ENCODE measurements at places on chromosomes 7 and 10.

DNA sequence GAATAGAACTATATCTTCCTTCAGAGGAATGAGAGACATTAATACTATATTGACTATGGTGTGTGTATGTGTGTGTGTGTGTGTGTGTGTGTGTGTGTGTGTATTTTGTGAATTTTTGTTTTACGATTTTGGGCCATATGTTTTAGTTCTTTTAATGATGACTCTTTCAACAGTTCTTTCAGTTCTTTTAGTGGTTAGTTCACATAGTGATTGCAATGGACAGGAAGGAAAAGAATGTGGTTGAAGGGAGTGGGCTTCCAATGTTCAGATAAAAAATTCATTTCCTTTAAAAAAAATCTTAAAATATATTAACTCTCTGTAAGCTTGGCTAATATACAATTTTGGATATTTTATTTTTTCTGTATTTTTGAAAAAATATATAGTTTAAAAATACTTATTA is 315.7 kb upstream of the DGKB start:
- no peak for DNase-seq

DNA sequence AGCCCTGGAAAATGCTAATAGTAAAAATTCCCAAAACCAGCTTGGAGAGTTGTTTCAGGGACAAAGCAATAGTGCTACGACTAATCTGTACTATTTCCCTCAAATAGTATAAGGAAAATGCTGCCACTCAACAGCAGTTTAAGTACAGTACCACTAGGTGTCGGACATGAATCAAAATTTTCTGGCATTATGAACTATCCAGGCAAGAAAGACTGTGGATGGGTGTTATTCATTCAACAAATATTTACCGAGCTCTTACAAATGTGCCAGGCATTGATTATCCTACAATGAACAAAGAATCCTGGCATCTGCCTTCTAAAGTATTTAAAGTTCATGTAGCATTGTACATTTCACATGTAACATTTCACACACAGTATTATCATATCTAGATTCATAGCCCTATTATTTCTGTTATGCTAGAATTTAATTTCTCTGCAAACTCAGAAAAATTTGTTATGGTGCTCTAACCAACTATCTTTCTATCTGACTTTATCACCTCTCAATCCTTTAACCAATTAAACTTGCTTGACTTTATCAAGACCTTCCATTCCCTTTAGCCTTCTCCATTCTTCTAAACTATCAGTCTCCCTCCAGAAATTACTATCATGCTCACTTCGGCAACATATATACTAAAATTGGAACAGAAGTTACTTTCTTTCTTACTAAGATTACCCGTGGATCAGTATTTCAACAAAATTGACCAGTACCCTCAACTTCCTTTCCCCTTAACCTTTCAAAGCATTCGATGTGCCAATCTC is 80.6 kb downstream of the ARHGAP21 start:
- DNase-seq: no peak

GRCh38 chr7:158444501-158445420 is 142.9 kb downstream of the PTPRN2 start:
- DNase-seq: no peak

GRCh38 chr7:156906200-156906649 is 13.2 kb upstream of the LMBR1 start:
- DNase-seq: no peak

- no peak for DNase-seq
Observed at GRCh38 chr10:4174197-4174596, 389.2 kb upstream of the KLF6 start.

GRCh38 chr10:91549262-91549661 is 83.6 kb downstream of the PPP1R3C start:
- no peak for DNase-seq

- DNase-seq: no peak
Observed at GRCh38 chr7:13144673-13145072, 457.2 kb downstream of the ARL4A start.

- DNase-seq: no peak
Observed at GRCh38 chr10:124918191-124918830, 23.6 kb upstream of the ZRANB1 start.

DNA sequence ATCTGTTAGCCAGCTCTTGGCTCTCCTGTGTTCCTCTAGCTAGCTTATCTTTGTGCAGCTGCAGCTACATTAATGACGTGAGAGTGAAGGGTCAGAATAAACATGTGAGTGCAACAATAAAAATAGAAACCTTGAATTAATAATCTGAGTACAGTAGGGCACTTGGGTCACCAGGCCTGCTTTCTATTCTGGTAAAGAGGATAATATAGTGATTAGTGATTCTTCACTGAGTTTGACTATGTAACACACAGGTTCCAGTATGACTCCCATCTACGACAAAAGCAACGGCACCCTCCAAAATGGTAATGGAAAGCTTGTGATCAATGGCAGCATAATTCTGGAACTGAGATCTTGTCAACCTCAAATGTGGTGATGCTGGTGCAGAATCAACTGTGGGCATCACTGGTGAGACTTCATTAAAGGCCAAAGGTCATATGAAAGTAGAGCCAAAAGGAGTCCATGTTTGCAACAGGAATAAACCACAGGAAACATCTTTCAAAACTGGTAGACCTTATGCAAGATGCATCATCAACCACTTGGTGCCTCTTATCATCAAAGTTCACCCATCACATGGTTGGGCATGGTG is 77.6 kb downstream of the NRBF2 start:
- no peak for DNase-seq

DNA sequence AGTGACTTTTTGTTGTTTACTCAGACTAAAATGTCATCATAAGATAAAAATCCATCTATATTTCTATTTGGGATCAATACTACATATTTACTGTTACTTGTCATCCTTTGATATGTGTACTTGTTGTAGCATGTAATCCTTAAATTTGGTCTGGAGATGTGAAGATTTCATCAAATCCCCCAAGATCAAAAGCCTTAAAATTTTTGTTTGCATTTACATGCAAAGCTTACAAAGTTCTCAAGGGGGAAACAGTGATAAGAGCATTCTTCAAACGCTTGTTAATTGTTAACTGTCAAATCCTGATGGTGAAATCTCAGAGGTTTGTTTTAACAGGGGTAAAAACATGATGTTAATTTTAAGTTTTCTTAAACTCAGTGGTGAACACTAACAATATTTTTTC is 84.9 kb upstream of the SKAP2 start:
- DNase-seq: no peak

DNA sequence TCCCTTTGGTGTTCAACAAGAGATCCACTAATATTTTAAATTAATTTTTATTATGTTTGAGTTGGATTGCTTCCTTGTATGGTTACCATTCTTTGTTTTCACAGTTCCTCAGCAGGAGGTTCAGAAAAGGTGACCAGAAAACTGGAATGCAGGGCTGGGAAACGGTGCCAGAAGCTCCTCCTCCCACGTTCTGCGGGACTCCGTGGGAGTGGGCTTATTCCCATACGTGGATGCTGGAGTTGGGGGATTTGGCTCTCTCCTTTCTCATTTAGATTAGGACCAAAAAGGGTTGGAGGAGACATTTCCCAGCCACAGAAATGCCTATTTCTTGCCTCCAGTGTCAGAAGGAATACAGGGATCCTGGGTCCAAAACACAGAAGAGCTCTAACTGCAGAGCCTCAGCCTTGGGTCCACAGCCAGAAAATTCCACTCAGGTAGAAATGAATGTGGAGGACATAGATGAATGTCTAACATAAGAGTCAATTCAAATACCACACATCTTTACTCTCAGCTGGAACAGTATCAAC is 56.0 kb downstream of the SORBS1 start:
- DNase-seq: no peak

GRCh38 chr10:77428691-77429395 is 208.8 kb downstream of the KCNMA1 start:
- no peak for DNase-seq

- no peak for DNase-seq
Observed at GRCh38 chr7:53604201-53604600, 568.8 kb downstream of the POM121L12 start.

DNA sequence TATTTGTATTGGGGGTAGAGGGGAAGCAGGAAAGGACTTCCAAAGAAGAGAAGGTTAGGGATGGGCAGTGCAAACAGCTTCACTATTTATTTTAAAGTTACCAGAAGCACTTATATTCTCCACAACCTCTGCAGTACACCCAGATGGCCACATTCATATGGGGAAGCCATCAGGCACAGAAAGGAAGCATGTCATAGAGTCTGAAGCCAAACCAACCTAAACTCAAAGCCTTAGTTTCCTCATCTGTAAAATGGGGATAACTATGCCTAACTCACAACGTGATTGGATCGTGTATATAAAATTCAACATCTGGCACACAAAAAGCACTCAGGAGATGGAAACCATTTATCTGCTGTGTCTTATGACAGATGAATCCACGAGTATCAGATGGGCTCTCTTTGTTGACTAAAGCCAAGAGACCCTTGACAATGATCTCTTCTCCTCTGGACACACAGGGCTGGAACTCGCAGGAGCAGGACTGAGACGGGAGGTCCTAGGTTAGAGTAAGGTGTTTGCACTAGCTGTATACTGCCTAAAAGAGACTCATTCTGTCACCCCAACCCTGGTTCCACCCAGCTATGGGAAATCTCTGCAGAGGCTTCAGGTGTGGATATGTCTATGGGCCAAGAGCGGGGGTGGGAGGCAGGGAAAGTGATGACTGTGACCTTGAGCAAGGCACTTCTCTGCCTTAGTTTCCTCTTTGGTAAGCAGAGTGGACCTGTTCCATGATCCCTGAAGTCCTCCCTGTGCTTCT is 1.8 kb downstream of the KIAA1549 start:
- no peak for DNase-seq

DNA sequence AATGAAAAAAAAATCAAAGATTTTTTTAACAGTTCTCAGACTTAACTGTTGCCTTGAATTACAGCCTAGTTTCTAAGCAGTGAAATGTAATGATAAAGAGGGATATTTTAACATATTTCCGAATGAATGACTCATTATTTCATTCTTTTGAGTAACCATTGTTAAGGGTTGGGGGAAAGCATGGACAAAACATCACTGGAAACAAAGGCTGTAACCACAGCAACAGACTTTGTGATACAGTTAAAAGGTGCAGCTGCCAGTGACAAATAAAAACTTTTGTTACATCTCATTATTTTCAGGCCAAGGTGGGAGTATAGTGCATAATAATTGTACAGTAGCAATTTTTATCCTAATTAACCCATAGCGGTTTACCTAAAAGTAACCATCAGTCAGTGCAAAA is 172.6 kb downstream of the LRRTM3 start:
- no peak for DNase-seq

DNA sequence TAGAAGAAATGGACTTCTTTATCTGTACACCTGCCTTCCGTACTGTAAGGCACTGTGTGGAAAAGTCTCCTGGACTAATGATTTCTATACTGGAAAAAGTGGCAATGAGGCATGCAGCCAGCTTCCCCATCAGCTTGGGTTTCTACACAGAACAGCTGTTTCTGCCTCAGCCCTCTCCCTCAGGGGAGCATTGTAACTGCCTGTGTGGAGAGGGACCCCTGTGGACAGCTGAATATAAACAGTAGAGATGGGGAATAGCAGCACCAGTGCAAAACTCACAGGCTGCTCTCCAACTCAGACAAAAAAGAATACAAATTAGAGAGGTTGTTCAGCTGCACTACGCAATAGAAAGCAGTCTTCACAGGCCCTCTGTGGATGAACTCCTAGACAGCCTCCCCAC is 451.3 kb upstream of the MBL2 start:
- DNase-seq: no peak

GRCh38 chr7:15334536-15335263 is 227.1 kb downstream of the AGMO start:
- DNase-seq: no peak

DNA sequence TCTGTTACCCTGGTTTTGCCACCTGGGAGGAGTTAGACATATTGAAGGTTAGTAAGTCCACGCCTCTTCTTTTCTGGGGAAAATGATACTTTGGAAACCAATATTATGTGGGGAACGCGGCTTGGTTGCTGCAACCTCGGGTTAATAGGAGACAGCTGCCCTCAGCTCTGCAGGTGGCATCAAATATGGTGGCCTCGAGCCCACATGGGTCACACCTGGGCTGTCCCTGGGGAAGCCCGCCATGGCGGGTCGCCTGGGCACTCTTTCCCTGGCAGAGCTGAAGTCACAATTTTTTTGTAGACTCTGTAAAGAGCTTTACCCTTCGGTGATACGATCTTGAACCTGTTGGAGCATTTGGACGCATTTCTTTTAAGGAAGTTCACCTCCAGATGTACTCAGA is 2.5 kb downstream of the PFKP start:
- no peak for DNase-seq

GRCh38 chr10:78777466-78777865 is 291.3 kb upstream of the ZMIZ1 start:
- no peak for DNase-seq

- DNase-seq: no peak
Observed at GRCh38 chr10:82282782-82283456, 407.9 kb downstream of the NRG3 start.

DNA sequence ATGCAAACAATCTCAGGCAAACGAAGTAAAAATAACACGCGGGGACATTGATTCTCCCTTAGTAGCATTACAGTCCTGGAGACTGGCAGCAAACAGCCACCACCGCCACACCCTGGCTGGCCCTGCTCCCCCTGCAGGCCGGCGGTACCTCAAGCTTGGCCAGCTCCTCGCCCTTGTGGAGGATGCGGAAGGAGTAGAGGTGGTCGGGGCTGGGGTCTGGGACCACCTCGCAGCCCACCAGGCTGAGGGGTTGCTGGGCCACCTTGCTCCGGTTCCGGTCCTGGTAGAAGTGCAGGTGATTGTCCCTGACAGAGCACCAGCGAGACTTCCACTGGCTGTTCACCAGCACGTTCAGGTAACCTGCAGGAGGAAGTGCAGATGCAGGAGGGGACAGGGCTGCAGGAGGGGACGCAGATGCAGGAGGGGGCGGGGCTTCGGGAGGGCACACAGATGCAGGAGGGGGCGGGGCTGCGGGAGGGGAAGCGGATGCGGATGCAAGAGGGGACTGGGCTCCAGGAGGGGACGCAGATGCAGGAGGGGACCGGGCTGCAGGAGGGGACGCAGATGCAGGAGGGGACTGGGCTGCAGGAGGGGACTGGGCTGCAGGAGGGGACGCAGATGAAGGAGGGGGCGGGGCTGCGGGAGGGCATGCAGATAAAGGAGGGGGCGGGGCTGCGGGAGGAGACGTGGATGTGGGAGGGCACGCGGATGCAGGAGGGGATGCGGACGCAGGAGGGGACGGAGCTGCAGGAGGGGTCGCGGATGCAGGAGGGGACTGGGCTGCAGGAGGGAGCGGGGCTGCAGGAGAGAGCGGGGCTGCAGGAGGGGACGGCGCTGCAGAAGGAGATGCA is 65.7 kb downstream of the VWA2 start:
- peak; percentile 33 for DNase-seq

GRCh38 chr10:50152792-50153272 is 85.1 kb downstream of the WASHC2A start:
- DNase-seq: no peak

- no peak for DNase-seq
Observed at GRCh38 chr10:5552376-5553321, 27.9 kb downstream of the CALML3 start.

- no peak for DNase-seq
Observed at GRCh38 chr10:51468424-51468823, 231.0 kb downstream of the CSTF2T start.
